ACHN (cell line): ENCODE measurements at places on chromosomes 7 and 10.

- DNase-seq, result no peak
Observed at GRCh38 chr10:112912410-112912928, 37.6 kb upstream of the TCF7L2 start.

- DNase-seq, result no peak
Observed at GRCh38 chr10:123635131-123635530, 31.0 kb upstream of the GPR26 start.

- no peak for DNase-seq
Observed at GRCh38 chr10:123140983-123141390, 5.2 kb downstream of the HMX3 start.

- DNase-seq, result no peak
Observed at GRCh38 chr10:35377050-35377728, 40.9 kb downstream of the CCNY start.

GRCh38 chr7:137836541-137836940, 10.2 kb downstream of the DGKI start:
- no peak for DNase-seq

GRCh38 chr10:98474628-98475027, 27.9 kb upstream of the HPS1 start:
- DNase-seq, result no peak

- DNase-seq, result no peak
Observed at GRCh38 chr7:80642871-80643270, 4.4 kb downstream of the CD36 start.

- peak; percentile 95 for DNase-seq
Observed at GRCh38 chr7:51950813-51951212, 634.2 kb upstream of the COBL start.

DNA sequence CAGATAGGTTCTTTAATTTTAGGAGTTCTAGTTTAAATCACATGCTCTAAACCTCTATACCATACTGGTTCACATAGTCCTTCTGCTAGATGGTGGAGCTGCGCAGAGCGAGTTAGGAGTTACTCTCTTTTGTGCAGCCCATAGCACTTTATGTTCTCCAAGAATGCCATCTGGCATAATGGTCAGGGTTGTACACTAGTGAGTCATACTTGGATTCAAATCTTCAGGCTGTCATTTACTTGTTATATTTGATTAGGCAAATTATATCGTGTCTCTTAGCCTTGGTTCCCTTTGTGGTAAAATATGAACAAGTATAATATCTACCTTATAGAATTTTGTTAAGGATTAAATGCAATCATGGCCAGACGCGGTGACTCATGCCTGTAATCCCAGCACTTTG, 1078.3 kb downstream of the NRG3 start:
- DNase-seq, result no peak

DNA sequence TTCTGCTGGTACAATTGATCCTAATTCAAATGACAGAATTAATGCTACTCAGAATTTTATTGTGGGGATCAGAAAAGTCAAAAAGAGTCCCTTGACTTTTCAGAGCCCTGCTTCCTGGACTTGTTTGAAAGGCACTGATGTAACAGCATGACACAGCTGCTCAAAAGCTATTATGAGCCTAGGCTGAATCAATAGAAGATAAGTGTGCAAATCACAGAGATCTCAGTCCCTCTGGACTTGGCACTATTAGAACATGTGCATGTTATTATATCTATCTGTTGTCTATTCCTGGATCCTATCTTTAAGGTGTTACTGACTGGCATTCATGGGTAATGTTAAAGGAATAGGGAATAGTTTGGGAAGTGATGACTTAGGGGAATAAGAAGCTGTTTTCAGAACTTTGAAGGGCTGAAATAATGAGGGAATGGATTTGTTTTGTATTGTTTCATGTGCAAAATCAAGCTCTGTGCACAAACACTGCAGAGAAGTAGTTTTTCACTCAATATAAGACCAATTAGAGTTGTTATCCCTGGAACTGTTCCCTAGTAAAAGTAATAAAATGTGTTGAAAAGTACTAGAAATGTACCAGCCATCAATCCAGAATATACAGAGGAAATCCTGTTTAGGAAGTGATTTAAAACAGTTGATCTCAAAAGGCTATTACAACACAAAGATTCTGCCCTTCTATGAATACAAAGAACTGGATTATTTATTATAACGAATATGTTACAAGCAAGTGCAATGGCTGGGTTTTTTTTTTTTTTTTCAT, 814.9 kb upstream of the C7orf33 start:
- no peak for DNase-seq

DNA sequence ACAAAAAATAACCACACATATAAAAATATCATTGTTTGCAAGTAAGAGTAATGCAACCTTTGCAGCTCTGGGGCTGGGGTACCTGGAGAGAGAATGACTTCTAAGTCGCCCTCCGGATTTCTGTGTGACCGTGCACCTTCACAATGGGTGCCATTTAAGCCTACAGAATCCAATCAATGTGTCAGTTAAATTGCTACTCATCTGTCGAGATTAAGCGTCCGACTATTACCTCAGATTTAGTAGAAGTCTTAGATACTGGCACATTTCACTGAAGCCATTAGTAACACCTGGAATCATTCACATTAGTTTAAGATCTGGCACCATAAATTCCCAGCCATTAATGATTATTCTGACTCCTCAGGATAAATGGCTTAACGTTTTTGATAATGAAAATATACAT, 507.3 kb upstream of the MGMT start:
- no peak for DNase-seq

DNA sequence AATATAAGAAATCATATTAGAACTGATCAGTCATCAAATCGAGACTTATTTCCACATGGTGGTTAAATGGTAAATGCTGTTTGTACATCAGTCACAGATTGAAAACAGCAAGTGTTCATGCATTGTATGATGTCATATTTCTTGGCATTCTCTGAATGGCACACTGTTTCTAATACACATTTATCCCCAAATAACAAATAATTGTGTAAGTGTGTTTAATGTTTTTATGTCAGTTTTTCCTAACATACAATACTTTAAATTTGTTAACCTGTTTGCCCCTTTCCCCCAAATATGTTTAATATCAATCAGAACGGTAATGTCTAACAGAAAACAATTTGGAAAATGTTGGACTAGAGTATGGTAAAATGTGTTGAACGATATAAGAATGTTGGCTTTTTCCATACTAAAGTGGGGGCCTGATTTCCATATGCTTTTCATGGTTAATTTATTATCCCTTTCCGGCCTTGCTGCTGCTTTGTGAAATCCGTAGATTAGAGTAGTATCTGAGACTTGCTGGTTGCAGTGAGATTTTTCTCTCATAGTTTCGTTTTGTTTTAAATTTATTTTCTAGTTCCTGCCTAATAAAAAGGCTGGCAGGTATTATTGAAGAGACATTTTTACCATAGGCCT, 23.7 kb downstream of the RAB18 start:
- no peak for DNase-seq

DNA sequence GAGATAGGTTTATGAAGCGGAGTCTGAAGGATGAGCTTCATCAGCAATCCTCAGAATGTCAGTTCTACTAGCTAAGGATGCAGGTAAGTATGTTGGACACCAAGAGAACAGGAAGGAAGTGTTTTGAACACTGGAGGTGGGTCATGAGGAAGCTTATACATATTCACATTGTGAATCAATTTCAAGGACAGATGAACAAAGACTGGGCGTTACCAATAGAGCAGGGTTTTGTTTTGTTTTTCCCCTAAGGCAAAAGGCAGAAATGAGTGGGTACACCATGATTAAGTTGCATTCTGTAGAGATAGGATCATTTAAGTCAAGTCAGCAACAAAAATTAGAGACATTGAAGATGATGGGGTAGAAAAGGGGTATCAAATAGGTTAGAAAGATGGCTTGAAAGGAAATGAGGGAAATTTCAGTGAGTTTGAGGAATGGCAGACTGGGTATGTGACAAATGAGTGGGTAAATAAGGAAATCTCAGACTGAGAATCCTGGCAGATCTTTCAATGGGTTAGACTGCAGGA, 51.7 kb downstream of the MEST start:
- no peak for DNase-seq

DNA sequence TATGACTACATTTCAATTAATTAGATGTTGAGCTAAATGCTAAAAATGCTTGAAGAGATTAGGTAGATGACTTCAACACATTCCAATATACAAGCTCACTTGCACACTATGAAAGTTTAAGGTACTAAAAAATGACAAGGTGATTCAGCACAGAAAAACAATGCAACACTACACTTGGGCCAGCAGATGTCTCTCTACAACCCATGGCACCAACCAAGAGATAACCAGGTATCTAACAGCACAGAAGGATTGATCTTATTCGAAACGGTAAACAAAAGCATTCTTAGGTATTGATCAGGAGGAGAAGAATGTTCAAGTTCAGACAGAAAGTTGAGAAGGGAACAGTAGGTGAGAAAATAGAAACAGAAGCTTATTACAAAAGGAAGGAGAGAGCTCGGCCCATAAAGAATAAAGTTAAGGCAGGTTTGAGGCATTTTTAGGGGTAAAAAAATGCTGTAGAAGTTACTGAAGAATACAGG, 248.2 kb upstream of the KLF14 start:
- DNase-seq, result peak; percentile 69

- DNase-seq, result no peak
Observed at GRCh38 chr10:119409906-119410305, 132.6 kb downstream of the RGS10 start.
